ENCODE measurements at places on chromosomes 7 and 10.

DNA sequence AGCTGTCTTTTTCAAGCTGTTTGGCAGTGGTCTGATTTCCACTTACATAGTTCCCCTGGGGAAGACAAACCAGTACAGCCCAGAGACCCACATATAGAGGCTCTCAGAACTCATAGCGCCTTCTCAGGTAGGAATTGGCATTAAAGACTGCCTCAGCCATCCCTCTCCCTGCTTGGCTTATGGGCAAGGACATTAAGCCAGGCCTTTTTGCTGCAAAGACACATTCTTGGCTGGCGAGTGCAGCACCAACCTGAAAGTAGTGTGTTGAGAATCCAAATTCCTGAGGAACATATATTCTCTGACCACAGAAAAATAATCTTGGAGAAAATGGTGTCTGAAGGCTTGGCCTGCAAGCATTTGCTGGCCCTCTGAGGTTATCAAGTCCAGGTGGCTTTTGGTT lies 39.2 kb upstream of the HPS1 start:
- DNase-seq, result no peak

- DNase-seq, result no peak
Observed at GRCh38 chr10:94052281-94052680, 58.5 kb downstream of the PLCE1 start.

- DNase-seq, result no peak
Observed at GRCh38 chr7:151115836-151116418, 29.7 kb downstream of the AGAP3 start.

DNA sequence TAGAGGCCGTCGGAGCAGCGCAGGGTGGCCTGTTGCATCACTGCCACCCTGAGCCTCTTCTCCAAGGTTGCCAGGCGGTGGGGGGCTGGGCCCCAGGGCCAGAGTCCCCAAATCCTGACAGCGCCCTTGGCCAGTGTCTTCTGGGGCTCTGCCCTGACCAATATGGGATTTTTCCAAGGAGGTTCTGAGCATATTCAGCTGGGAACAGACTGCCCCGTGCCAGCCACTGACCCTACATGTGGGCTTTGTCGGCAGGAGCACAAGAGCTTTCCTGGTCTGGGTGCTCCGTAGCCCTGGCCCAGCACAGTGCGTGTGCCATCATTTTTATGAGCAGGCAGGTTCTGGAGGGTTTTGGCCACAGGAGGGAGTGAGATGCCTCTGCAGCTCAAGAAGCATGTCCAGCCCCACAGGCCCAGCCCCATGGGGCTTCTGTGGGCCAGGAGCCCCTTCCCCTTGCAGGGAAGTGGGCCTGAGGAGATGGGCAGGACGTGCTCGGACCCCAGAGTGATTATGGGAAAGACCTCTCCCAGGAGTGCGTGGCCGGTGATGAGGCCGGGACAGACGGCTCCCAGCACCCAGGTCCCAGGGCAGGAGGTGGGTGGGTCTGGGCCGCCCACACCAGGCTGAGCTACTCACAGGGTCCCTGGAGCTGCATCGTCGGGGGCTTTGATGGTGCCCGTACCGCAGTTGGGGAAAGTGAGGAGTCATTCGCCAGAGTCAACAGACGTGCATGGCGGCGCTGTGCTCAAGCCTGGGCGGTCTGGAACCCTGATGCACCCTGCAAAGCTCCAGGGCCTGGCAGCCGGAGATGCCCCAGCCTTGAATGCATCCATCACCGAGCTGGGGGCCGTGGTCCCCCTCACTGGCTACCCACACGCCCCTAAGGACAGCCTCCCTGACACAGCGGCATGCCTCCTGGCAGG lies 66.6 kb downstream of the PWWP2B start:
- DNase-seq, result no peak

DNA sequence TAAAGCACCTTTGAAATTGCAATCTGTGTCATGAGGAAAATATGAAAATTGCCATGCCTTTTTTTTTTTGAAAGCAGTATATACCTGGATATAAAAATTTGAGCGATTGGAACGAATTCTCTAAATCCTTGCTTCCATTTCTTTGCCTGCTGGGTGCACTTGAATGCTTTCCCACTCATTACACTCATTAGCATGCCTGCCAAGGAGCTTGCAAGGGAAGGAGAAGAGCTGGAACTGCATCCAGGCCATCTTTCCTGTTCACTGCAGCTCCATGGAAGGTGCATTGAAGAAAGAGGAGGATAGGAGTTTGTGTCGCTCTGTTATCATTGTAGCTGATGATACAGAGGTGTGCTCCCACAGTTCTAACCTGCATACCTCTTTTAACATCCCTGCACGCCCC lies 102.4 kb upstream of the GJD4 start:
- DNase-seq, result no peak

- no peak for DNase-seq
Observed at GRCh38 chr10:3372281-3372680, 199.7 kb upstream of the PITRM1 start.

DNA sequence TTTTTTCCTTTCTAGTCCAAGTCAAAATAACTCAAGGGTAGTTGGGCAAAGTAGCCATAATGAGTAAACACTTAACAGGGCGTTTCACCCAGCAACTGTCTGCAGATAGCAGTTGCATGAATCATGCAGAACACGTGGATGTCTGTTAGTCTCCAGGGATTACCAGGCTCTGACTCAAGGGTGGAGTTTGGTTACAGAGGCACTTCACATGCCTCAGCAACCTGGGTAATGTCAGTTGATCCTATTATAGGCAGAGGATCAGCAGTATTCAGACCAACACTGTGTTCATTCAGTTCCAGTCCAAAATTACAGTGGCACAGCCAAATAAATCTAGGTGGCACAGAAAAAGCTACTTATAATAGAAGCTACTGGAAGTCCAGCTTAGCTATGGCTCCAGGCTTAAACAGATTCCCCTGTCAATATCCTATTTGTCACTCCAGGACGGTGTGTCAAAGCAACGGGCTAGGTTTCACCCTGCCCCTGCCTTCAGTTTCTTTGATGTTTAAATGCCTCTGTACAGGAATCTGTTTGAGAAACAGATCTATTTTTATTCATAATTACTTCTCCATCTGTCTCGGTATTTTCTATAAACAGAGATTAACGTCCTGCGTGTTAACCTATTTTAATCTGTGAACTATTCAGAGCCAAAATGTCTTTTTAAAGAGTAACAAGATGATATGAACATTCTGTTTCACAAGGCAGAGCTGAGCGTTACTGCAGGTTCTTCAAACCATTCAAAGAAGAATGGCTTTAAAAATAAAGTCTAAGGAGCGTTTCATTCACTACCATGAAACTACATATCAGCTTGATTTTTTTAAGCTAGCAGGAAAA lies 162.6 kb upstream of the AKR1E2 start:
- DNase-seq, result no peak
